ENCODE measurements at places on chromosomes 13 and 19.

DNA sequence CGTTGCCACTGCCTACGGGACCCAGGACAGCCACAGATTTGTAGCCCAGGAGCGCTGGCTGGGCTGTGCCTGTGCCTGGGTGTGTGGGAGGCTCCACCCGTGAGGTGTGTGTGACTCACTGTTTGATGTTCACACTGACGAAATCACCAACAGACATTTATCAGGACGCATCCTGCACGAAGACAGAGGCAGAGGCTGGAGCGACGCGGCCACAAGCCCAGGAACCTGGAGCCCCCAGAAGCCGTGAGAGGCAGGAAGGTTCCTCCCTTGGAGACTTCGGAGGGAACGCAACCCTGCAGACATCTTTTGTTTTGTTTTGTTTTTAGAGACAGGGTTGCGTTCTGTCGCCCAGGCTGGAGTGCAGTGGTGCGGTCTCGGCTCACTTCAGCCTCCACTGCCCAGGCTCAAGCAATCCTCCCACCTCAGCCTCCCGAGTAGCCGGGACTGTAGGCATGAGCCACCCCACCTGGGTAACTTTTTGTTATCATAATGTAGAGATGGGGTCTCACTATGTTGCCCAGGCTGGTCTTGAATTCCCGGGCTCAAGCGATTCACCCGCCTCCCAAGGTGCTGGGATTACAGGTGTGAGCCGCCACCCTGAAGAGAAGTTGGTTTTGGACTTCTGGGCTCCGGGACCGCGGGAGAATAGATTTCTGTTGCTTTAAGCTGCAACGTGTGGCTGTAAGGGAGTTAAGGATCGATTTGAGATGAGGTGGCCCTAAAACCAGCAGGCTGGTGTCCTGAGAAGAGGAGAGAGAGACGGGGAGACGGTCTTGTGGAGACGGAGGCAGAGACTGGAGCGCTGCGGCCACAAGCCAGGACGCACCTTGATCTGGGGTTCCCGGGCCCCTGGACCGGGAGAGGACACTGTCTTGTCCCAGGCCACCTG is 24.9 kb upstream of the WDR18 start:
- DNase-seq: no peak

DNA sequence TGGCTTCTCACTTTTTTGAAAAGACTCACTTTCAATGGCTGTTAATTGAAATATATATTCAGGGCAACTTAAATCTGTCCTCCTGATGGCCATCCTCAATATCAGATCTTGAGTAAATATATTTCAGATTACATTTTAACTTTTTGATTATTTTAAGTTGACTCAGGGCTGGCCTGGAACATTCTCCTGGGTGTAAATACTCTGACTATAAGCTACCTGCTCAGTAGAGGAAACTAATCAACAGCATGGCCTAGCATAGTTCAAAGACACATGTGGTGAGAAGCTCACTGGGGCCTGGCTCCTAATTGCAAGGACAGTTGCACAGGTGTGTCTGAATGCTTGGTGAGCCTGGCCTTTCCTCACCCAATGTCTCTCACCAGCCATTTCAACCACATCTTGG is 5.5 kb upstream of the ZNF726 start:
- no peak for DNase-seq

- no peak for DNase-seq
Measured at GRCh38 chr13:36101157-36101556, 30.0 kb downstream of the DCLK1 start.

DNA sequence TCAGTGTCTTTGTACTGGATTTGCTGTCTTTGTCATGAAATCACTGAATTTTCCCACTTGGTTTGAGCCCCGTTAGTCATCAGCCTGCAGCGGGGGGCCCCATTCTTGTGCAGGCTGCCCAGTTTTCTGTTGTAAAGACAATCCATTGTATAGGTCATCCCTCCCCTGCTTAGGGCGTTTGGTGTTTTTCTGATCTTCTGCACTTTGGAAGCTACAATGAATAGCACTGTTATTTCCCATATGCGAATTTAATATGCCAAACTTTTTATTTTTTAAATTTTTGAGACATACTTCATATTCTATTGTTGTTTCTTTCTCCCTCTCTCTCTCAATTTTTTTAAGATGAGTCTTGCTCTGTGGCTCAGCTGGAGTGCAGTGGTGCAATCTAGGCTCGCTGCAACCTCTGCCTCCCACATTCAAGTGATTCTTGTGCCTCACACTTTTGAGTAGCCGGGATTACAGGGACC is 9.0 kb downstream of the SLC27A1 start:
- no peak for DNase-seq

DNA sequence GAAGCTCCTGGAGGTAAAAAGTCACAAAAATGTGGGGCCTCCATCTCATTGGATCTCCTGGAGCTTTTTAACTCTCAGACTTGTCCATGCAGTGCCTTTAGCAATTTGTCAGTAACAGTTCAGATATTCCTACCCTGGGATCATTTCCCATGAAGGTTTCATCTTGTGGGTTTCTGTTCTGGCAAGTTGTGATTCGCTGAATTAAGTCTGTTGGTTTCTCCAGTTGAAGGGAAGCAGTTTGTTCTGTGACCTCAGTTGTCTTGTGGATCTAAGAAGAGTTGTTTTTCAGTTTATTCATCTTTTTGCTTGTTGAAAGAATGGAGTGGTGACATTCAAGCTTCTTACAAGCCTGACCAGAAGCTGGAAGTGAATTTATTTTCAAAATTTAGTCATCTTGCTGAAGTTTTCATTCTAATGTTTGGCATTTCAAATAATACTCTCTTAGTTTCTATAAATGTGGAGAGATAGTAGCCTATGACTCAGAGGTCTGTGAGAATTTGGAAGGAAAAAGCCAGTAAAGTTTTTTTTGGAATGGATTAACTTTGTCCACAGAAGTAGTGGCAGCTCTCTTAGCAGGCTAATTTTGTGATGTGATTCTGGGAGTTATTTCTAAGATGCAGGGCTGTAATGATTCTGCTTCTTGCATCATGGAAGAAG is 120.1 kb upstream of the CSNK1A1L start:
- no peak for DNase-seq

DNA sequence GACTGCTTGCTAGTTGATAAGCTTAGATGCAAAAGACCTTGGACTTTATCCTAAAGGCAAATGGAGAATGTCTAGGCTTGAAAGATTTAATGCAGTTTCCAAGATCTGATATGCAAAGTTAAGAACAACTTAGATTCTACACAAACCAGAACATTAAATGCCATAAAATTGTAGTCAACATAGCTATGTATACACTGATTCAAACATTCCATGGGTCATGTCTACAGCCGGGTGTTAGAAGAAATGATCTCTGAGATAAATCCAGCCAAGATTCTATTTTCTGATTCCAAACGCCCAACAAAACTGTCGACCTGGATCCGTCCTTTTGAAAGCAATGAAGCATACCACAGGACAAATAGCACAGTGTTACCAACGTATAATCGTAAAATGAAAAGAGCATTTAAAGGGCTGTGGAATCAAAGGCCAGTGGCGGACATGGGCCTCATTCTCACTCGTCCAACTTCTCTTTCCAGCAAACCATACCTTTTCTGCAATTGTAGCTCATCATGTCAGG is 52.7 kb downstream of the KCTD12 start:
- DNase-seq: no peak

GRCh38 chr19:45322744-45323281 is at the start of gene CKM:
CKM (minus strand) TSS chr19:45322875; CDS start chr19:45319713, 3,162 bp downstream.
- DNase-seq: no peak

- DNase-seq: no peak
Measured at GRCh38 chr19:13033819-13034611, 38.7 kb downstream of the NFIX start.

- no peak for DNase-seq
Measured at GRCh38 chr13:70849222-70849621, 741.0 kb upstream of the KLHL1 start.

GRCh38 chr13:89688918-89689317 is 1658.6 kb upstream of the MIR17HG start:
- no peak for DNase-seq

- DNase-seq: no peak
Measured at GRCh38 chr13:80428349-80429096, 87.6 kb upstream of the SPRY2 start.

GRCh38 chr19:16497042-16497441 is 848 bp downstream of the C19orf44 start:
- DNase-seq: no peak

DNA sequence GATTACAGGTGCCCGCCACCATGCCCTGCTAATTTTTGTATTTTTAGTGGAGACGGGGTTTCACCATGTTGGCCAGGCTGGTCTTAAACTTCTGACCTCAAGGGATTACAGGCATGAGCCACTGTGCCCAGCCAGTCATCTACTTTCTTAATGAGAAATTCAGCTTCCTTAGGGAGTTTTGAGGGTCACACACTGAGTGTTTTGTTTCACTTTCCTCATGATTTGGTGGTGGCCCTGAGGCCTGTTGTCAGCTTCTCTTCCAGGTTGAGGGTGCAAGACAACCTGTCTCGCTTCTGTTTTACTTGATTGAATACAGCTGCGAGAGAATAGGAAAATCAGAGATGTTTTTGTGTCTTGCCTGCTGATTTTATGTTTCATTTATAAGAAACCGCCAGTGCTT is 9.9 kb downstream of the FRY start:
- DNase-seq: no peak

DNA sequence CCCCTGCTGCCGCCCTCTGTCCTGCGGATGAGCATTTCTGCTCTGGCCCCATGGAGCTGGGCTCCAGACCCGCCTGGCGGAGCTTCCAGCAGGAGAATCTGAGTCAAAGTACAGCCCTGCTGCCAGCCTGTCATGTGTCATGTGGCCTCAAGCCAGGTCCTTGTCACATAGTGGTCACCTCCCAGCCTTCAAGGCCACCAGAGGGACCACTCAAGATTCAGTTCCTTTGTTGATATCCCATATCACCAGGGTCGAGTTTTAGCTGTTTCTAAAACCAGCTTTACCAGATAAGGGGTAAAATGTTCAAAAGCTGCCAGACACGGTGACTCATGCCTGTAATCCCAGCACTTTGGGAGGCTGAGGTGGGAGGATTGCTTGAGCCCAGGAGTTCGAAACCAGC is 13.4 kb downstream of the THOP1 start:
- DNase-seq: no peak

DNA sequence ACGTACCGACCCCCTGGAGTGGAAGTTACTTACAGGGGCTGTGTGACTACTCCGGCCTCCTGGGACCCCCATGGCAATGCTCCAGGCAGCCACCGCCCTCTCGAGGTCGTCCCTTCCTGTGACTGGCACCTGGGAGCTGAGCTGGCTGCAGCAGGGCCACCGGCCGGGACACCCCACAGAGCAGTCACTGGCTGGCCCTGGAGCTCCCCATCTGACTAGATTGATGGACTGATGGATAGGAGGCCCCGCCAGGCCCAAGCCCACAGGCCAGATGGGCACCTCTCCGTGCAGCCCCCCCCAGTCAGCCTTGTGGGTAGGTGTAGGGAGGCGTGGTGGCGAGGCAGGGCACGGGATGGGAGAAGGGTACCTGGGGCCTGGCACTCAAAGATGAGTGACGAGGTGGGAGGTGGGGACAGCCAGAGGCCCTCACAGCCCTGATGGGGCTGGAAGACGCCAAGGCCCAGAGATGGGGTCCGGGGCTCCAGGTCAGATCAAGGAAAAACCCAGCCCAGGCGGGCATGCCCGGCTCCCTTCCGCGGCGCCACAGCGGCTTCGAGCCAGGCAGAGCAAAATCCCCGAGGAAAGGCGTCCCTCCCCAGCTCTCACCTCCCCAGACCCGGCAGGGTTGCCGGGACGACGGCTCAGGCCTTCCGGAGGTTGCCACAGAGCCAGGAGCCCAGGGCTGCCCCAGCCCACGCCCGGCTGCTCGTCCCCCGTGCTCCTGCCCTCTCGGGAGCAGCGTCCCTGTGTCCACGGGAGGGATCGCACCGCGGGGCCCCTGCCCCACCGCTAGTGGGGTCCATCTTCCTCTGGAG is 8.4 kb downstream of the SLC39A3 start:
- no peak for DNase-seq

DNA sequence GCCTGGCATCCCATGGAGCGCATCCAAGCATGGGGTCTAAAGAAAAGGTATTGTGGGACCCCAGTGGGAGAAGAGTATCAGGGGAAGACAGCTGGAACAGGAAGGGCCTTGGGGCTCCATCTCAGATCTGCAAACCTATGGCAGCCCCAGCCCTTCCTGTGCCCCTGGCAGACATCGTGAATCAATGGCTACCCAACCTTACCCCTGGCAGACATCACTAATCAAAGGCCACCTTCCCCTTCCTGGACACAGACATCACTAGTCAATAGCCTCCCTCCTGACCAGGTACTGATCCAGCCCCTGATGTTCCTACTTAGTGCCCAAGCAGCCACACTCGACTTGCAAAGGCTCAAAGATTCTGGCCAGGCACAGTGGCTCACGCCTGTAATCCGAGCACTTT is 15.8 kb downstream of the F2RL3 start:
- DNase-seq: no peak

GRCh38 chr19:31098836-31099235 is 250.4 kb downstream of the TSHZ3 start:
- no peak for DNase-seq

DNA sequence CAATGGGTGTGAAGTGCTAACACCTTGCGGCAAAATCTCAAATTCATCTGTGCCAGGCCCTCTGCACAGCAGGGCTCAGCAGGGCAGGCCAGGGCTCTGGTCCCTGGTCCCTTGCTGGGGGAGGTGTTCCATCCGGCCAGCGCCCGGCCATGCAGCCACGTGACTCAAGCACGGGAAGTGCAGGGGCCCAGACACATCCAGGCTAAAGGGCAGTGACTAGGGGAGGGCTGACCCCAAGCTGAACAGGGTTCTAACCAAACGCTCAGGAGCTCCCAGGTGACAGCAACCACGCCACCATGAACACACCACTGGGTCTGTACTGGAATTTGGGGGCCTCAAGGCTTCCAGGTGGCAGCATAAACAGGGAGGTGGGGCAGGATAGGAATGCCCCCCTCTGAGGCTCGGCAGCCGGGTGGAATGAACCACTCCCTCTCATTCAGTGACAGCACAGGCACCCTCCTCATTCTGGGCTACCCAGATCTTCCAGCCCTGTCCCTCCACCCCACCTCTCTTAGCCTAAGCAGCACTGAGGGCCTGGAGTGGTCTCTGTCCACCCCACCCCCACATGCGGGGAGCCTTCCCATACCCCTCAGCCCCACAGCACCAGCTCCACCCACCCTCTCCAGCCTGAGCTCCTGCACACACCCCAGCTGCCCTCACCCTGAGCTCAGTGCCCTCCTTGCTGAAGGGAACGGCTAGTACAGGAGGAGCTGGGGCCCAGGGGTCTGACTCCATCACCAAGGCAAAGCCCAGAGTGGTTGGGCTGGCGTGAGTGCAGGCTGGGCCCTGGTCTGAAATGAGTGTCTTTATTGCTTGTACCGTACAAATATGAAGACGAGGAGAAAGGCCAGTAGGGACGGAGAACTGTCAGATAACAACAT is 5.3 kb upstream of the CCNP start:
- no peak for DNase-seq

GRCh38 chr19:12987781-12988180 is 7.5 kb upstream of the NFIX start:
- DNase-seq: no peak

GRCh38 chr13:30719525-30719914 is 15.8 kb upstream of the ALOX5AP start:
- DNase-seq: no peak

DNA sequence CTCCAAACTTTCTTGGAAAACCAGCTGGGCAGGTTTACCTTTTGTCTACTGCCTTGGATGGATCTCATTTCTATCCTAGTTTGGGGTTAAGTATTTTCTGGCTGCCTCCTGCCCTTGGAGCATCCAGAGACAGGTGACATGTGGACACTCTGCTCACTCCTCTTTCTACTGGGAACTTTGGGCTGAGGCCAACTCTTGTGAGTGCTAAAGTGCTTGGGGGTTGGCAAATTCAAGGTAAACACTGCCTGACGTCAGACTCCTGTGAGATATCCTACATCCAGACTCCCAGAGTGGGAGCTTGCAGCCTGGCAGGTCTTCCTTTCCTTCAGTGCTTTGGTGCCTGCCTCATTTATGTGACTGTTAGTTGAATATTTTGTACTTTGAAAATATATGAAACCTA is 388.1 kb downstream of the KCNRG start:
- DNase-seq: peak; percentile 19

Data from NCI-H187 treated with DMSO at 0.1 percent for 48 hours (cell line).